ENCODE measurements at places on chromosomes 3 and 15.

GRCh38 chr3:39900462-39901002 lies 91.1 kb downstream of the MYRIP start:
- DNase-seq = no peak

DNA sequence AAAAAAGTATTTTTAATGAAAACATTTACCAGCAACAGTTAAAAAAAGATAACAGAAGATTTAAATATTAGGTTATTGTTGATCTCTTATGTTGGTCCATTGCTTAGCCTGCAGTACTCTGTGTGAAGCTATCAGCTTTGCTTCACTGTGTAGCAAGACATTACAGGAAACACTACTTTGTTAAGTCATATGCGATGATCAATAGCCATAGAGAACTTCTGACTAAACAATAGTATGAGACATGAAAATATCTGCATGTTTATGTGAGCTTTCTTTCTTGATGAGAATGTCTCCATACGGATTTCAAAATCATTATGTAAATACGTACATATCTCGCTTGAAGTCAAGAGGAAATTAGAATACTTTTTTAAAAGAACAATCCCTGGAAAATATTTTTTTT lies 27.0 kb upstream of the CAPN3 start:
- no peak for DNase-seq

DNA sequence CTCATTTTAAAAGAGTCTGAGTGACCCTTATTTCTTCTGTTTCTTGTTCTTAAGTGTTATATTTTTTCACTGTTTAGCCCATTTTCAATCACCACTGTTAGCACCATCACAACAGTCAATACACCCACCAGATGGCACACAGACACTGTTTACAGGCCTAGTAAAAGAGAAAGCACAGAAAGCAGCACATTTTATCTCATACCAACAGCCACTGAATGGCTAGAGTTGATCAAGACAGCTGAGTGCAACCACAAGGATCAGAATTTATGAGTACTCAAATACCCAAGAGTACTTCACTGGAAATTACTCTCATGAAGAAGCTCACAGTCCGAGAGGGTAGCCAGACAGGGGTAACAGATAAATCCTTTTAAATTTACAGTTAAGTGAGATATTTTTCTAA lies 127.0 kb downstream of the TFDP2 start:
- DNase-seq = no peak

DNA sequence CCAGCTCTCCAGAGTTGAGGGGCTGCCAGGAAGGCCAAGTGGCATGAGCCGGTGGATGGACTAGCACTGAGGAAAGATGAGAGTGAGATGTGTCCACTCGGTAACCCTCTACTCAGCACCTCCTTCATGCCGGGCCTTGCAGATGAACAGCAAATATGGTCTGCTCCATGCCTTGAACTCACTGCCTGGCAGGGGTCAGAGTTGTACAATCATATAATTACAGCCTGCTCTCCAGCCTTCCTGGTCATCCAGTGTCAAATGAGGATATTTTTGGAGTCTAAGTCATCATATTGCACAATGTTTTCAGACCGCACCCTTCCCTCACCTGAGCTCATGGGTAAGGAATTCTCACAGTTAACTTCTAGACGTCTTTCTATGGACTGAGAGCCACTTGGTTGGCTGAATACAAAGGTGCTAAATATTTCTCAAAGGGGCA lies 4.9 kb downstream of the MGLL start:
- no peak for DNase-seq

DNA sequence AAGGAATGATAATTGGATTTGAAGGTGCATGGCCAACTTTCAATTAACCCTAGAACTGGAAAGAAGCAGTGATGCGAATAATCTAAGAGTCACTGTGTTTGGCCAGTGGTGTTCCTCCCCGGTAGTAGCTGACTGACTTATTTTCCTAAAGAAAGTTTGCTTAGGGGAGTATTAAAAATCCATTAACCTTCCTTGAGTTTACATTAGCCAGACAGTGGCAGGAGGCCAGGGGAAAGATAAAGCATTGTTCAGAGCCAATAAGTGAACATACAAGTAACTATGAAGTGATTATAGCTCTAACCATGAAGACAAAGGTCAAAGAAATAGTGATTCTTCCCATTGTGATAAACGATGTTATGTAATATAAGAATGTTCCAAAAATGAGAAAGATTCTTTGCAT lies 8.9 kb upstream of the TMEM202 start:
- no peak for DNase-seq

- no peak for DNase-seq
Observed at GRCh38 chr3:28951772-28952556, 328.9 kb upstream of the RBMS3 start.

DNA sequence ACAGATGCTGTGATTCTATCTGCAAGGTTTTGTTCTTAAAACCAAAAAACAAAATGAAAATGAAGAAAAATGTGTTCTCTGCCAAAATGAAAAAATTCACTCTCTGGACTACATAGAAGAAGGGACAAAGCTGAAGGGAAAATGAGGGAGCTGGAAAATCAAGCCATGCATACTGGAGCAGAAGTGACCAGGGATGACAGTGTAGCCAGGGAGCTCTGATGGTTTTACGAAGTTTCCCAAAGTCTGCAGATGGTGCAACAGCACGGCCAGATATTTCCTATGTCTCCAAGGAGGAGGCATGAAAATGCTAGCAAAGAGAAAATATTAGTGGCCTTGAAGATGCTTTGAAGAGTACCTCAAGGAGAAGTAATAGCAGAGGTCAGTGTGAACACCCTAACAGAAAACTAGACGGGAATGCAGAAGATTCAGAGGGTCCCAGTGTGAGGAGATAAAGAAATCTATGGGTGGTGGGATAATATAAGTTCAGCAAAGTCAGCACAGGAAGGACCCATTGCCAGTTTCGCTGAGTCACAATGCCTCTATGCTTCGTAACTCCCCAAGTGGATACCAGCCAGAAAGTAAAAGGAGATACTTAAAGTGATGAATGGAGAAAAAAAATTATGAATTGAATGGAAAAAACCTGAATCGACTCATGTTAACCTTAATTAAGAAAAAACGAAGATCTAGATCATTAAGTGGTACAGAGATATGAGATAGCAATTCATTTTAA lies 39.0 kb upstream of the POMGNT2 start:
- no peak for DNase-seq

DNA sequence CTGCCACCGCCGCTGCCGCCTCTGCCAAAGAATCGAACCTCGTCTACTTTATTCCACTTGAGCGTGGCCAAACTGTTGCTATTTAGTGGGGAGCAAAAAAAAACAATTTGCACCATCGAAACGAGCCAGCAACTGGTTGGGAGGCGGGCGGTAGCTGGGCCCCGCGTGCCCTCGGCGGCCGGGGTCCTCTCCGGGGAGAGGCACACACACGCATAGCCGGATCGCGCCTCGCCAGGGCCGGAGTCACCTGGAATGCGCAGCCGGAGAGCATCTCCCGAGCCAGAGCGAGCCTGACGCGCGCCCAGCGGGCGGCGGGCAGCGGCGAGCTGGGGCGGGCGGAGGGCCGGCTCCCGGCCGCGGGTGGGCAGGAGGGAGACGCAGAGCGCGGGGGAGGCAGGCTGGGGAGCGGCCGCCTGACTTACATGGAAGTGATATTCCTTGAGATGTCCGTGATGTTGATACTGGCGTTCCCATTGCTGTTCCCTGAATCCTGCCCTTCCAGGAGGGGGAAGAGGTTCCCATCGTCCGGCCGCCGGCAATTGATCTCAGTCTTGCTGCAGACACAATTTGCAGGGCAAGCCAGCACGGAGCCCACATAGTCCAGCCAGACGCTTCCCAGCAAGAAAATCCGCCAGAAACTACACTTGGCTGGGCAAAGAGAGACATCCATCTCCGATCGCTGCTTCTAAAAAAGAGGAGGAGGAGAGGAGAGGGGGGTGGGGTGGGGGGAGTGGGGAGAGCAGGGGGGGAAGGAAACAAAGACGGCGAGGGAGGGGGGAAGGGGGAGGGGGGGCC lies 858 bp downstream of the NTRK3 start:
- no peak for DNase-seq

GRCh38 chr3:147361454-147362420 lies 44.6 kb downstream of the ZIC4 start:
- no peak for DNase-seq

- DNase-seq = peak; percentile 40
Observed at GRCh38 chr3:5197470-5198312, 10.2 kb downstream of the EDEM1 start.

DNA sequence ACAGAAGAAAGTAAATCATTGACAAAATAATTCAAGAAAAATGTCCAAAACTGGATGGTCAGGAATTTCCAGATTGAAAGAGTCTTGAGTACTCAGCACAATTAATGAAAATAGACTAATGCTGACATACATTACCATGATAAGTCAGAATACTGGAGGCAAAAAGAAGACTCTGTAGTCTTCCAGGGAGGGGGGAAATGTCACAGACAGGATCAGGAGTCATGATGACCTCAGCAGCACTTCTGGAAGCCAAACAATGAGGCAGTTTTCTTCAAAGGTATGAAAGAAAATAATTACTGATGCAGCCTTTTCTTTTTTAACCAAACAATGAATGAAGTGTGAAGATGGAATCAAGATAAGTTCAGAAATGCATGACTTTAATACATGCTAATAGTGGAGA lies 30.1 kb upstream of the SLC22A13 start:
- DNase-seq = no peak

DNA sequence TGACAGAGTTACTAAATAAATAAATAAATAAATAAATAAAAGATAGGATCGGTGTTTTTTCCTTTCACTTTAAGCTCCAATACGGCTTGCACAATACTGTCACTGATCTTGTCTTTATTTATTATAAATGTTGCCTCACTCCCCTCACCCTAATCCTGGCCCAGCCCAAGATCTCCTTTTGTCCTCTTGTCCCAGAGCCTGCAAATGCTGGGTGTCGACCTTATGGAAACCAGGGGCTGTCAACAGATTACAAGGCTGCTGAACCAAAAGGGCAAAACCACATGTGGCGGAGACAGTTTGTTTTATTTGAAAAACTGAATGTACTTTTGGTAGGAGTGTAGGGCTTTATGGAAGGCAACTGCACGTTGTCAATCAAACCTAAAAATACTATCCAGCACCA lies 75.9 kb downstream of the RFTN1 start:
- DNase-seq = no peak

GRCh38 chr15:74868059-74868458 lies 5.1 kb downstream of the SCAMP2 start:
- DNase-seq = no peak

DNA sequence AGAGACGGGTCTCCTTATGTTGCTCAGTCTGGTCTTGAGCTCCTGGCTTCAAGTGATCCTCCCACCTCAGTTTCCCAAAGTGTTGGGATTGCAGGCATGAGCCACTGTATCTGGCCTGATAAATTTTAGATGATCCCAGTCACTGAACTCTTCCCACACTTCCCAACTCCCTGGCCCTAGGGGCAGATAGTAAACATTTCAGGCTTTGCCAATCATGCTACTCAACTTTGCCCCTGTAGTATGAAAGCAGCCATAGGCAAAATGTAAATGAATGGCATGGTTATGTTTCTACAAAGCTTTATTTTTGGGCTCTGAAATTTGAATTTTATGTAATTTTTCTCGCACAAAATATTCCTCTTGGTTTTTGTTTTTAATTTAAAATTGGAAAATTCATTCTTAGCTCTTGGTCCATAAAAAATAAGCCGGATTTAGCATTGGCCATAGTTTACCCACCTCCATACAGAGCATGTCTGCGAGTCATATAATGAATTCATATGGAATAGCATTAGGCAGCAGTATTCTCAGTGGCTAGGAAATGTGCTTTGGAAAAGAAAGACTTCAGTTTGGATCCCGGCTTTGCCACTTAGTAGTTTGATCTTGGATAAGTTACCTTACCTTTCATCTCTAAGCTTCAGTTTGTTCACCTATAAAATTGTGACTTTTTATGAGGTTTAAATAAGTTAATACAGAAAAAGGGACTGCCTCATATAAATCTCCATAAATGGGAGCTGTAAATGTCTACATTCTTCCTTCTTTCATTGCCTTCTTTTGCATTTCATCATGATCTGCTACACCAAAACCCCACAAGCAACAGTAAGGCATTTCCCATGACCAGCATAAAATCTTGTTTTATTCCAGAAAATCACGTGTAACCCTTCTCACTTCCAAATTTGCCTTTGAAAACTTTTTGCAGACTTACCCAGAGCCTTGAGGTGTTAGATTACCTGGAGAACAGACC lies 360.3 kb upstream of the TPM1 start:
- DNase-seq = no peak

DNA sequence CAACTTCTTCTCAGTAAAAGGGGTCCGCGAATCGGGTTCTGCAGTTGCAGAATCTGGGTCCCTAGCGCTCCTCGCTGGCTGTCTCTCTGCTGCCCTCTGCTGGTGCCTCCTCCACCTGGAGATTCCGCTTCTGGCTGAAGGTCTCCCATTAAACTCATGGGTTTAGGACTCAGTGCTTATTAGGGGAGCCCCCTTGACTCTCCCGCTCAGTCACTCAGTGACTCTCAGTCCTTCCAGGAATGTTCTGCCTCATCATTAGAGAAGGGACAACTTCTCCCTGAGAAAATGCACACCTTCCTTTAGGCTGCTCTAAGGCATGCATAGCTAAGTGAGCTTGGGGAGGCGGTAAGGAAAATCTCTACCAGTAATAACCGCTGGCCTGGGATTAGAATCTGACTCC lies 7.1 kb downstream of the CPN2 start:
- DNase-seq = peak; percentile 55

DNA sequence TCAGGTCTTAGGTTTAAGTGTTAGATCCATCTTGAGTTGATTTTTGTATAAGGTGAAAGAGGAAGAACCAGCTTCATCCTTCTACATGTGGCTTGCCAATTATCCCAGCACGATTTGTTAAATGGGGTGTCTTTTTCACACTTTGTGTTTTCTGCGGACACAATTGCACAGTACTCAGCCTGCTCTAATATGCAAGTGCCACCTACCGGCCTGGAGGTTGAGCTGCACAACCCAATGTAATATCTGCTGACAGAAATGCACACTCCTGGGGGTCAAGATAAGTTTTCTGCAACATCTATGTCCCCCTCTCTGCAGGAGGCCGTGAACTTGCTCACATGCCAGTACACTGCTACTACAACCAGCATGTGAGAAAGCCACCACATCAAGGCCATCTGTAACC lies 791.9 kb upstream of the ROBO1 start:
- no peak for DNase-seq

GRCh38 chr15:80309769-80310384 lies 57.9 kb upstream of the CTXND1 start:
- DNase-seq = no peak

DNA sequence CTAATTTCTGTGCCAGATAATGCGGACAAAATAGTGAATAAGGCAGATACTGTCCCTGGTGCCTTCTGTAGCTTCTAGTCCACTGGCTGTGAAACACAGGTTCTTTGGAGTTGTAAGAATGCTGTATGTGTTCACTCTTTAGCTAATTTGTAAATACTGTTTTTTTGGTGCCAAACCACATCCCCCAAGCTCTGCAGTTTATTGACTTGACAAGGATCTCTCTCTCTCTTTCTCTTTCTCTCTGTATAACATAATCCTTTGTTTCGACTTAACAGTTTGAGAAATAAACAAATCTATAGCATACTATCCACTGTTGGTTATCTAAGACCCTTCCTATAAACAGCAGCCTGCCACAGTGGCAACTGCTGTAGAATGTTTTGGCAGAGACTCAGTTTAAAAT lies 7.6 kb downstream of the SMAD3 start:
- no peak for DNase-seq

GRCh38 chr3:73815966-73816365 lies 191.2 kb upstream of the PDZRN3 start:
- DNase-seq = no peak
